ENCODE measurements at places on chromosomes 5 and 9.

- no peak for DNase-seq
Observed at GRCh38 chr9:82148901-82149461, 160.4 kb downstream of the SPATA31D1 start.

DNA sequence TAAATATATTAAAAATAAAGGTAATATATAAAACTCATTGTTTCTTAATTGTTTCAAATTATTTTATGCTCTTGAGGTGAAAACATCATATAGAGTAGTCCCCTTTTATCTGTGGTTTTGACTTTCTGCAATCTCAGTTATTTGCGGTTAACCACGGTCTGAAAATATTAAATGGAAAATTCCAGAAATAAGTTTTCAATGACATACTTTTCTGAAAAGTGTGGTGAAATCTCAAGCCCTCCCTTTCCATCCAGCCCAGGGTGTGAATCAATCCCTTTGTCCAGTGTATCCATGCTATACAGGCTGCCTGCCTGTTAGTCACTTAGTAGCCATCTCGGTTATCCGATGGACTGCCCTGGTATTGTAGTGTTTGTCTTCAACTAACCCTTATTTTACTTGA lies 546.7 kb upstream of the DMAC1 start:
- DNase-seq, result no peak

DNA sequence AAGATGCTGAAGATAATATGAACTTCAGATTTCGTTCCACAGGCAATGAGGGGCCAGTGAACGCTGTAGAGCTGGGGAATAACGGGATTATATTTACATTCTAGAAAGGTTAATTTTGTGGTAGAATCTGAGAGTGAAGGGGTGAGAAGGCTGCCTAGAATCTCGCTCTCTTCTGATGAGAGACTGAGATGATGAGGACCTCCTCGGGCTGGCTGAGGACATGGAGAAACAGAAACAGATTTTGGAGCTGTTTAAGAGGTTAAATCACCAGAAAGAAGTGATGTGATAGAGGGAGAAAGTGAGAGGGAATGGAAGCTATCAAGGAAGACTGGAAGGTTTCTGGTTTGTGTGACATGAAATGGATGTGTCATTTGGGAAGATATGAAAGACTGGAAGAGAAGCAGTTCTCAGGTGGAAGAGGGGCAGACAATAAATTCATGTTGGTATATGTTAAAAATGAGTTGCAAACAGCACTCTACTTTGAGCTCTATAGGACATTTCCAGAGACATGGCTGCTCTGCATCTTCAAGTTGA lies 612.6 kb downstream of the ISL1 start:
- DNase-seq, result no peak

GRCh38 chr5:40991168-40991980 lies 79.8 kb downstream of the MROH2B start:
- DNase-seq, result no peak

- DNase-seq, result no peak
Observed at GRCh38 chr5:2538169-2538568, 213.3 kb downstream of the IRX2 start.

- DNase-seq, result peak; percentile 12
Observed at GRCh38 chr9:73023025-73023541, 70.2 kb upstream of the ALDH1A1 start.

DNA sequence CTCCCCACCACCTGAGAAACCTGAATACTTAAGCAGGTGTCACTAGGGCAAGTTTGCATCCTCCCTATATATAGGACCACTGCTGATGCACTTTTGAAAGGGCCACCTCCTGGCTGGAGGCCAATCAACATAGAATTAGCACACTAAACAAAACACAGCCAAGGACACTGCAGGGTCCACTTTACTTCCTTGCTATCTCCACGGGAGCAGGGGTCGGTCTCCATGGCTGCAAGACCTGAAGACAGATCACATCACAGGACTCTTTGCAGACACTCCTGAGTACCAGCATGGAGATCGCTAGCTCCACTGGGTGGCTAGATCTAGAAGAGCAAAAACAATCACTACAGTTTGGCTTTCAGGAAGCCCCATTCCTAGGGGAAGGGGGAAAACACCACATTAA lies 72.3 kb downstream of the C9orf153 start:
- no peak for DNase-seq

DNA sequence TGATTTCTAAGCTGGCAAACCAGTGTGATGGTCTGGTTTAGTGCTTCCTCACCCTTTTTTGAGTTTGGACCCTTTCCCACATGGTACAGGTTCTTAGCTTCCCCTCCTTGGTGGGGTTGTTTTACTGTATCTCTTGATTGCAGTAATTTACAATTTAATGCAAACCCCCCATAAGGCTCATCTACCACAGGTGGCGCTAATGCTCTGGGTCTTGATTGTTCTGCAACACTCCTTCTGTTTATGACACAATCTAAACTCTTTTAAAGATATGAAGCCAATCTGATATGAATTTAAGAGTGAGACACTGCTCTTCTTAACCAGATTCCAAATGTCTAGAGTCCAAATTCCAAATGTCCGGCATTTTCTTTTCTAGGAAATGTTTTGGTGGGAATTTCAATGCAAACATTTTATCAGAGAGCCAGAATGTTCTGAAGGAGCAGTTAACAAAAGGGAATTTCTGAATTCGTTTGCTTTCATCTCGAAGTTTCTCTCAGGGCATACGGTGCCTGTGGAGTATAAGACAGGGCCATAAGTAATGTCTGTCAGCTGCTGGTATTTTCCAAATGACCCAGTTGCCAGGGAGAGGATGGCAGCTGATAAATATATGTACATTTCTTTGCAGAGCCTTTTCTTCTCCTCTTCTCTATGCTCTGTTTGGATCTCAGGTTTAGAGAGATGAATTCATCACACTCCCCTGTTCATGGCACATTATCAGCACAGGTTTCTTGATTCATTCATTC lies 246.8 kb downstream of the ARHGAP26 start:
- peak; percentile 45 for DNase-seq

- no peak for DNase-seq
Observed at GRCh38 chr9:122158202-122158601, 1.4 kb downstream of the NDUFA8 start.

DNA sequence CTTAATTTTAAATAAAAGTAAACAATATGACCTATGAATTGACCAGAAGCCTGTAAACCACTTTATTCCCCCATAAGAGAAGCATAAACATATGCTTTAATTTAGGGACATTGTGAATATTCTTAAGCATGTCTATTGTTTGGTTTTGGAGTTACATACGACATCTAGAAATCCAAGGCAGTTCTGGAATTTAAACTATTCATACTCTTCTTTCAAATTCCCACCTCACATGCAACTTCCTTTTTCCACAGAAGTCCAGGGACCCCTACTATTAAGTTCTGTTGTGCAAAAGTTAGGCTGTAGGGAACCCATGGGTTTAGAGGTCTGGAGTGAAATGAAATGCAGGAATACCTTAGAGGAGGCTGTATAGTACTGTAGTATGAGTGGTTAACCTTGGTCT lies 2.1 kb downstream of the RIC1 start:
- no peak for DNase-seq

- no peak for DNase-seq
Observed at GRCh38 chr9:8725635-8726034, 926.1 kb upstream of the DMAC1 start.

DNA sequence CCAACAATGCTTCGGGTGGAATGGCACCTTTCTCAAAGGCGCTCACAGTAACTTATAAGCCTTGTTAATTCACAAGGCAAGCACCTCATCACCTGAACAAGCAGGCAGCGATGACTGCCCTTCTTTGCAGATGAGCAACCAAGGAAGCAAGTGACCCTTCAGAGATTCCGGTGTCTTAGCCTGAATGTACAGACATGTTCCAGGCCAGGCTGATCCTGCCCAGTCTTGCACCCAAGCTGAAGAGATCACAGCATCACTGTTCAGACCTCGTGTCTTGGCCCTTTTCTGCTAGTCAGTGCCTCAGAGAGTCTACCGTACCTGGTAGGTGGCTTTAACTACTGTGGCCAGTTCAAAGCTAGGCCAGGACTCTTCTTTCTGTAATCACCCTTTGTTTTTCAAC lies 94.7 kb upstream of the ERCC6L2 start:
- DNase-seq, result no peak

DNA sequence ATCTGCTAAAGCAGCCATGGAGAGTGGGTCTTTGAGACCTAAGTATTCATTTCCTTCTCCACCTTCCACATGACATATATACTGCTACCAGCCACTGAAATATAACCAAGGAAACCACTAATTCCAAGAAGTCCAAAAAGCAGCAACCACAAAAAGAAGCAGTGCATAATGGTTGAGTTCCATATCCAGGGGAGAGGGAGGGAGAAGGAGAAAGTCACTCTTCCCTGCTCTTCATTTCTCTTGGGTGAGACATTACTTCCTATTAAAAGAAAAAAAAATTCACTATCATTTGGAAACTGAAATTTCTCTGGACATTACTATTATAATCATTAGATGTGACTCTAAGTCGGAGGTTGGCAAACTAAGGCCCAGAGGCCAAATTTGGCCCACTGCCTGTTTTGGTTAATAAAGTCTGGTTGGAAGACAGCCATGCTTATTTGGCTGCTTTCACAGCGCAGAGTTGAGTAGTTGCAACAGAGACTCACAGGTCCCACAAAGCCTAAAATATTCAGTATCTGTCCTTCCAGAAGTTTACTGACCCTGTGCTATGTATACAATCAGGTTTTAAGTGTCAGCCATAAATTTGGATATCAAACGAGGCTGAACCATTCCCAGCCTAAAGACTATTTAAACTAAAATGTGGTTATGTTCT lies 168.6 kb downstream of the MPDZ start:
- DNase-seq, result no peak

GRCh38 chr5:113043491-113043931 lies 66.9 kb downstream of the DCP2 start:
- DNase-seq, result no peak

- DNase-seq, result no peak
Observed at GRCh38 chr5:14726066-14726838, 61.7 kb downstream of the OTULIN start.

- DNase-seq, result peak; percentile 33
Observed at GRCh38 chr9:136881691-136882108, 4.6 kb upstream of the TRAF2 start.

GRCh38 chr9:78245401-78245800 lies 9.5 kb downstream of the CEP78 start:
- no peak for DNase-seq

GRCh38 chr5:172940268-172941066 lies 18.8 kb upstream of the RPL26L1 start:
- no peak for DNase-seq

- DNase-seq, result no peak
Observed at GRCh38 chr9:3436629-3437420, 89.0 kb downstream of the RFX3 start.

DNA sequence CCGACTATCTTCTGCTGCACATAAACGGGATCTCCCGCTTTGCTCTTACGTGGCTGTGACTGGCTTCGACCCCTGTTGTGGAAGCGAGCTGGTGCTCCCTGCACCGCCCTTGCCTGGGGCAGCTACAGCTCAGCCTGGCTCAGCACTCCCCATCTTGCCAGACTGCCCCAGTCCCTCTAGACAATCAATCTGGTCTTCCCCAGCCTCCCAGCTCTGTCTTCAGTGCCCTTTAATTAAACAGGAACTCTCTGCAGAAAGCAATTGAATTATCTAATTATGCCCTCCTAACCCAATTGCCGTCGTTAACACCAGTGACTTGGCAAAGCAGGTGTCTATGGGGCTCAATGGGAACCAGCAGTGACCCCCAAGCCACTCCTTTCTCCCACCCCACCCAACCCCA lies 18.9 kb upstream of the NTNG2 start:
- DNase-seq, result no peak

- DNase-seq, result no peak
Observed at GRCh38 chr9:88645172-88645878, 110.3 kb downstream of the NXNL2 start.

- no peak for DNase-seq
Observed at GRCh38 chr5:67561151-67561932, 364.7 kb upstream of the CD180 start.

- DNase-seq, result no peak
Observed at GRCh38 chr5:146109379-146109778, 4.0 kb upstream of the PLAC8L1 start.

- DNase-seq, result no peak
Observed at GRCh38 chr5:67140413-67140812, 56.2 kb downstream of the CD180 start.

GRCh38 chr9:74598874-74599273 lies 101.7 kb downstream of the RORB start:
- no peak for DNase-seq

DNA sequence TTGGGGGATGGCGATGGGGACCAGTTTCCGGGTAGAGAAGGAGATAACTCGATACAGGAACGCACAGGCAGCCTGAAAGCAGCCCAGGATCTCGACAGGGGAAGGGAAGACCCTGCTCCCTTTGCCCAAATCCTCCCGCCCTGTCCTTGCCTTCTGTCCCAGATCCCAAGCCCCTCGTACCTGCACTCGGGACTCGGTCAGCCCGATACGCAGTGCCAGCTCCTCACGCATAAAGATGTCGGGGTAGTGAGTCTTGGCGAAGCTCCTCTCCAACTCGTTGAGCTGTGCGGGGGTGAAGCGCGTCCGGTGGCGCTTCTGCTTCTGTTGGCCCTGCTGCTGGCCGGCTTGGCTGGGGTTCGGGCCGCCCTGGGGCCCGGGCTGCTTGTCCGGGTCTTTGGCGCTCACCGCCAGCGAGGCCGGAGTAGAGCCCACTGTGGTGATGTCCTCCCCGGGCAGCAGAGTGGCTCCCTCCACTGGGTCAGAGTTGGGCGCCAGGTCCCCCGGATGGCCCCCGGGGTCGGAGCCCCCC lies 1.8 kb downstream of the OTP start:
- no peak for DNase-seq

DNA sequence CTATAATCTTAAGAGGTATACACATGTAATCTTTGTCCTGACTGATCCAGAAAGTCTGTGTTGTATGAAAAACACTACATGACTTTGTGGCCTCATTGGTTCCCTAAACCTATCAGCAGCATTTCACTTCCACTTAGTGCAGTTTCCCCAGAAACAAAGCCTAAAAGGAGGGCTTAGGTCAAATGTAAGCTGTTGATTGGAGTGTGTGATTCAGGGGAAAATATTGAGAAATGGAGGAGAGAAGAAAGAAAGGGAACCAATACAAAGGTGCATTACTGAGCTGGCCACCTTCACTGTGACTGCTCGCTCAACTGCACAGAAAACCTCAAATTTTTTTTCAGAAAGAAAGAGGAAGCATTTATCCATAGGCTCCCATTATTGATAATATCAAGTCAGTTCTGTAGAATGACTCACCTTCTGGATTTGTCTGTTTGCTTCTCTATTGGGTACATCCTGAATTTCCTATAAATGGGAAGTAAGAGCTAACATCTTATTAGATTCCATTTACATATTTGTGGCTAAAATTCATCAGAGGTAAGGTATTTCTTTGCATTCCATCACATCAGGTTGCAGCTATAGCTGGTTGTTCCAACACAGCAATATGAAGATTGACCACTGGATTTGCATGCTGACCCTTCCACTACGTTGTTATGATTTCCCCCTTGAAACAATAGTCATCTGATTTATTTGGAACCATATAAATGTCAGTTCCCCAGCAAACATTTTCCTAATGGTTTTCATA lies 10.3 kb upstream of the FST start:
- DNase-seq, result no peak

GRCh38 chr9:127492616-127493015 lies 41.3 kb downstream of the LRSAM1 start:
- DNase-seq, result no peak

GRCh38 chr9:16387382-16387781 lies 483.1 kb downstream of the BNC2 start:
- DNase-seq, result no peak

- DNase-seq, result no peak
Observed at GRCh38 chr5:72709341-72709740, 107.1 kb upstream of the TNPO1 start.

- no peak for DNase-seq
Observed at GRCh38 chr5:13866792-13867191, 77.7 kb downstream of the DNAH5 start.
